ENCODE measurements at places on chromosomes 7 and 10. TPM values are rescaled to one million over a fixed set of nuclear protein-coding genes. Genes with fewer than 3 reads are reported as not detected.

DNA sequence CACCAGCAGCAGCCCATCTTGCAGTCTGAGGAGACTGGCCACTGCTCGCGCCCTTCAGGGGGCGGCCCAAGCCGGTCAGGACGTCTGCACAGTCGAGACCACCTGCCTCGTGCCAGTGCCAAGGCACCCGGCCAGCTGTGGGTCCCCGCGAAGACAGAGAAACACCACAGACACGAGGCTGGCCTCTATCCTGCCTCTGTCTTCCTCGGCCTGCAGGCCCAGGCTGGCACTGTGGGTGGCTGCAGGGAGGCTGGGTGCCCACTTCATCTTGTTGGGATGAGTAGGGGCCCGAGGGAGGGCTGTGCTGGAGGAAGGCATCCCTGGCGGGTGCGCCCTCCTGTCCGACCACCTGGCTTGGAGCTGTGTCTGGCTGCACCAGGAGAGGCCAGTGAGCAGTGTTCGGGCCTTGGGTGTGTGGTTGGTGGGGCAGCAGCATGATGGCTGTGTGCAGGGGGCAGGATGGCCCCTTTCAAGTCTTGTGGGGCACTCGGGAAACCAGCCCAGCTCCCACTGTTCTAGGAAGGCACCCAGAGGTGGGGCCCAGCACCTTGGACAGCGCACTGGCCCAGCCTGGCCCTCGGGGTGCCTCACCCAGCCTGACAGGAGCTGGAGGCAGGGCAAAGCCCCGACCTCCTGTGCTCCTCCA is 7.3 kb downstream of the DPYSL4 start:
- DNase-seq, result no peak

- no peak for DNase-seq
Measured at GRCh38 chr10:111114758-111115500, 38.1 kb downstream of the ADRA2A start.

SFTPA1 gene
- total RNA-seq, result not detected

BAIAP2L1 gene
- total RNA-seq, result 0.25 TPM

NANOS1 gene
- total RNA-seq, result 0.76 TPM

DNA sequence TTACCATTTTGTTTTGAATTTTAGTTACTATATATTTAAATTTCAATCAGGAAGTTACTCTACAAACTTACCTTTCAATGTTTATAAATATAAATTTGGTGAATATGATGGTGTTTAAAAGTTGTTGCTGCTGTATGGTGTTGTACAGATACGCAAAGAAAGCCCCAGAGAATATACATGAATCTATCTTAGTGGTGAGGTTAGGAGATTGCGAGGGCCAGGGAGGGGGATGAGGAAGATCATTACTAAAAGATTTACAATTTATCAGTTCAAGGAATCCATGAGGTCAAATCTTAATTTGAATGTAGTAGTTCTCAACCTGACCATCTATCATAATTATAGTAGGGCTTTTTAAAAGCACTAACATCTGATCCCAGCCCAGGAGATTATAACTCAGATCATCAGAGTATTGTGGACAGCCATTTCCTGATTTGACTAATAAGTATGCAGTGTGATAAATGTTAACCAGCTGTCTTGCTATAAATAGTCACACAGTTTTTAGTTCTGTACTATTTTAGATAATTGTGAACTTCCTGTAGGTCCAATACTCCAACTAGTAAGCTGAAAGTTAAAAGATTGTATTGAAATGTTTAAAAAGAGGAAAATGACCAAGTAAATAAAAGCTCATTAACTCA is 23.6 kb downstream of the FAM3C start:
- no peak for DNase-seq

NOC3L gene
- 16.3 TPM for total RNA-seq

DNA sequence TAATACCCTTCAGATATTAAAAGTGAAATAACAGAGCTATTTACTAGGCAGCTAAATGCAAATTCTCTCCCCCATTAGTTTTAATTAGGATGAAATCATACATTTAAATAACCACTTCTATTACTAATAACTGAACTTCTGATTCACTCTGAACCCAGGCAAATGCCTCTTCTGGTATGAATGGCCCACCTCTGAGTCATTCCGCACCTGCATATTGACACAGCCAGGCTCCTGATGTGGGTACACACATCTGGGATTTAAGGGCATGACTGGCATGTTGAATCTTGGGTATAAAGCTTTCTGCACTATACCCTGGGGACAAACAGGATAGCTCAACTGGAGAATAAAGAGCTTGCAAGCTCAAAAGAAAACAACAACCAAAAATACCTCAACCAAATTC is 140.9 kb downstream of the AUTS2 start:
- DNase-seq, result no peak

Measured in dermis microvascular lymphatic vessel endothelial cell (primary cell).